ENCODE measurements at places on chromosomes 2 and 18. TPM values are rescaled to one million over a fixed set of nuclear protein-coding genes. Genes with fewer than 3 reads are reported as not detected.

DNA sequence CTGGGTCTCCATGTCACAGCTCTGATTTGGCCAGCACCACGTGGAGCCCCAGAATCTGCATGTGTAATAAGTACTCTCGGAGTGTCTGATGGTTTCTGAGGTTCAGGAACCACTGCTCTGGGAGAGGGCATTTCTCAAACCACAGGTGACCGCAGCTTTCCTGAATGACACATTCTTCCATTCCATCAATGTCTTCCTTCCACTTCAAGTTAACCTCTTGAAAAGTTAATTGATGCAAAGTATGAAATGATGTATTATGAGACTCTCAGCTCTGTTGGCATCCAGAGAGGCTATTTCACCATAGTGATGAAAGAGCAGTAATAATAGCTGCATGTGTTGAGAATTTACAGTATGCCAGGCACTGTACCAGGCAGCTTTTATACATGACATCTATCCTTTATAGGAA lies 61.3 kb upstream of the CRIM1 start:
- no peaks in the 10 kb centered on the region for H3K4me1 ChIP-seq
- H3K27ac ChIP-seq, result no peak overlapping the region
- H3K4me3 ChIP-seq, result no peak overlapping the region
- no peak for DNase-seq
- no peaks in the 10 kb centered on the region for H3K36me3 ChIP-seq
- H3K27me3 ChIP-seq, result no peaks in the 10 kb centered on the region

LYG1 gene
- 2.4 TPM for total RNA-seq

MBP gene
- total RNA-seq, result 0.09 TPM

DNA sequence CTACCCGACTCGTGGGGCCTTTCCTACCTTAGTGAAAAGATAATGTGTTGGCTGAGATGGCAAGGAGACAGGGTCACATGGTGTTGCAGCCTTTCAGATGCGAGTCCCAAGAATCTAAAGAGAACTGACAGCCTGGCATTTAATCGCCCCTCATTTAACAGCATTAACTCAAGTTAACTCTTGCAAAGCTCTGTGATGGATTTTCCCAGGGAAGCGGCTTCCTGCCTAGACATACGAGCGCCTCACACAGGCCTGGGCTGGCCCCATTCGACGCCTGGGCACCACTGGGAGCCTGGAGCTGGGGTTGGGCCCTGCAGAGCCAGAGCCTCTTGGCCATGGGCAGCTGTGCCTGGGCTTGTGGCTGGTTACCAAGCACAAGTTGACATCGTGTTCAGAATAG lies 140.8 kb downstream of the SEPTIN10 start:
- no peak overlapping the region for H3K27ac ChIP-seq
- DNase-seq, result peak; percentile 6
- H3K27me3 ChIP-seq, result no peaks in the 10 kb centered on the region
- no peak overlapping the region for H3K4me3 ChIP-seq
- H3K36me3 ChIP-seq, result no peaks in the 10 kb centered on the region

DNA sequence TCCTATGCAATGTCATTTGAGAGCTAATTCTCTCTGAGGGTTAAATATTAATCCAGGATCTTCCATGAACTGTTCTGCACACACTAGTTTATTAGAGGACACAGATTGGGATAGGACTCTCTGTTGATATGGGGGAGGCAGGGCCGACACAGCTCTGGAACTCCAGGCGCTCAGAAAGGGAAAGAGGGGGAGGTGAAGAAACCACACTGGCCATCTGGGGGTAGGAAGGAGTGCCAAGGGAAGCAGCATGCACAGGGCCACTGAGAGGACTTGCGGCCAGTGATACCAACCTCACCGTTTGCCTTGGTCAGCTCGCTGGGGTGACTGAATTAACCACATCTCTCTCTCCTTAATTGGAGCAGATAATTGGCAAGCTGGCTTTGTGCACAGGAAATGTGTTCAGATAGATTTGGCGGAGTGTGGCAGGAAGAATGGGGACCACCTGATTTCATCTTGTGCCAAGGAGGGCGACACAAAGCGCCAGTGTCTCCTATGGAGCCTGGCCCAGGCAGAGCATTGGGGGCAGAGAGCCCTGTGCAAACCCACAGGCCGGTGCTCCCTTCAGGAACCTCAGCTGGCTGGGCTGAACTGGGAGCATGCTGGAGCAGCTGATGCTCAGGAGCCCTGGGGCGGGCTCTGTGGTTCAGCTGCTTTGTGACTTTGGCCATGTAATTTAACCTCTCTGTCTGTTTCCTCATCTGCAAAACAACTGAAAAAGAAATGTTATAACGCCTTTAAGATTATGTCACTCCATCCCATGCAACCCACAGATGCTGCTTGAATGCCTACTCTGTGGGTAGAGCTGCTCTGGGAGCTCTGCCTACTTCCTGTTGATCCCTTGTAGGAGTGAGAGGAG lies 114.7 kb upstream of the STON1 start:
- H3K27ac ChIP-seq, result no peak overlapping the region
- H3K4me1 ChIP-seq, result no peaks in the 10 kb centered on the region
- H3K36me3 ChIP-seq, result no peaks in the 10 kb centered on the region
- H3K4me3 ChIP-seq, result no peak overlapping the region

GRCh38 chr2:43040084-43040854 lies 186.1 kb downstream of the ZFP36L2 start:
- no peak overlapping the region for H3K4me3 ChIP-seq
- H3K36me3 ChIP-seq, result no peaks in the 10 kb centered on the region
- H3K27ac ChIP-seq, result peak overlapping the region; percentile 52
- peak; percentile 59 for DNase-seq

GRCh38 chr2:111249806-111250205 lies 129.1 kb downstream of the BCL2L11 start:
- H3K36me3 ChIP-seq, result no peaks in the 10 kb centered on the region
- H3K27ac ChIP-seq, result no peak overlapping the region
- H3K4me3 ChIP-seq, result no peak overlapping the region
- no peak for DNase-seq
- H3K4me1 ChIP-seq, result no peaks in the 10 kb centered on the region

SRD5A2 gene
- total RNA-seq, result not detected

GRCh38 chr2:199987586-199987985 lies 32.2 kb downstream of the MAIP1 start:
- no peak overlapping the region for H3K4me3 ChIP-seq
- DNase-seq, result no peak
- no peak overlapping the region for H3K27ac ChIP-seq

DNA sequence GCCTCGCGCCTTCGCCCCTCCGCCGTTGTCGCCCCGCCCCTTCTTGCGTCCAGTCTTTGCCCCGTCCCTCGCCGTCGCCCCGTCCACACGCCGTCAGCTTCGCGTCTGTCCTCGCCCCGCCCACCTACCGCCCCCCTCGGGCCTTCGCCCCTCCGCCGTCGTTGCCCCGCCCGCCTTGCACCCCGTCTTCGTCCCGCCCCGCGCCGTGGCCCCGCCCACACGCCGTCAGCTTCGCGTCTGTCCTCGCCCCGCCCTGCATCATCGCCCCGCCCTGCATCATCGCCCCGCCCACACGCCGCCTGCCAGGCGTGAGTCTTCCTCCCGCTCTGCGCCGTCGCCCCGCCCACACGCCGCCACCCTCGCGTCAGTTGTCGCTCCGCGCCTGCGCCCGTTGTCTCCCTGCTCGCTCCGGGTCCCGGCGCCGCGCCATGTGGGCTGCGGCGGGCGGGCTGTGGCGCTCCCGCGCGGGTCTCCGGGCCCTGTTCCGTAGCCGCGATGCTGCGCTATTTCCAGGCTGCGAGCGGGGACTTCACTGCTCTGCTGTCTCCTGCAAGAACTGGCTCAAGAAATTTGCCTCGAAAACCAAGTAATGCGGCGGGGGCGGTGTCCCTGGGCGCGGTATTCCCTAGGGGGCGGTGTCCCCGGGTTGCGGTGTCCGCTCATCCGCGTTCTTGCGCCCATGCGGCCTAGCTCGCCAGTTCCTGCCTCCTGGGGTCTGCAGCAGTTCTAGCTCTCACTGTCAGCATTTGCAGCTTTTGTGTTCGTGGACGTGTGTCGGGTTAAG lies at the start of gene RBFA:
TSS of gene RBFA (plus strand) at position 367 of the 784 bp plus-strand sequence. CDS start at position 429, 62 bp downstream.
- H3K27me3 ChIP-seq, result no peaks in the 10 kb centered on the region
- peak within 1 kb of the TSS; percentile 79 for H3K4me3 ChIP-seq
- H3K4me1 ChIP-seq, result peaks cover 9% of the 10 kb centered on the region
- peak within 1 kb of the TSS; percentile 87 for H3K27ac ChIP-seq
- peak; percentile 98 for DNase-seq

- no peak overlapping the region for H3K27ac ChIP-seq
- H3K27me3 ChIP-seq, result no peaks in the 10 kb centered on the region
- no peak overlapping the region for H3K4me3 ChIP-seq
- no peak for DNase-seq
- H3K36me3 ChIP-seq, result peaks cover 90% of the 10 kb centered on the region
Observed at GRCh38 chr2:27204566-27204965, 7.3 kb upstream of the ATRAID start.

GAL3ST2 gene
- total RNA-seq, result 5.3 TPM

TMEM237 gene
- total RNA-seq, result 70.4 TPM

- no peak overlapping the region for H3K4me3 ChIP-seq
- DNase-seq, result no peak
- H3K36me3 ChIP-seq, result no peaks in the 10 kb centered on the region
- no peaks in the 10 kb centered on the region for H3K4me1 ChIP-seq
- H3K27me3 ChIP-seq, result peaks cover 15% of the 10 kb centered on the region
Observed at GRCh38 chr2:40384714-40385113, 67.2 kb downstream of the SLC8A1 start.

GAD1 gene
- 0.70 TPM for total RNA-seq

HTRA2 gene
- 35.1 TPM for total RNA-seq

- H3K4me3 ChIP-seq, result no peak overlapping the region
- no peaks in the 10 kb centered on the region for H3K27me3 ChIP-seq
- no peak overlapping the region for H3K27ac ChIP-seq
- no peaks in the 10 kb centered on the region for H3K4me1 ChIP-seq
Observed at GRCh38 chr18:79548077-79548450, 131.5 kb upstream of the CTDP1 start.

TLX2 gene
- total RNA-seq, result not detected

DNA sequence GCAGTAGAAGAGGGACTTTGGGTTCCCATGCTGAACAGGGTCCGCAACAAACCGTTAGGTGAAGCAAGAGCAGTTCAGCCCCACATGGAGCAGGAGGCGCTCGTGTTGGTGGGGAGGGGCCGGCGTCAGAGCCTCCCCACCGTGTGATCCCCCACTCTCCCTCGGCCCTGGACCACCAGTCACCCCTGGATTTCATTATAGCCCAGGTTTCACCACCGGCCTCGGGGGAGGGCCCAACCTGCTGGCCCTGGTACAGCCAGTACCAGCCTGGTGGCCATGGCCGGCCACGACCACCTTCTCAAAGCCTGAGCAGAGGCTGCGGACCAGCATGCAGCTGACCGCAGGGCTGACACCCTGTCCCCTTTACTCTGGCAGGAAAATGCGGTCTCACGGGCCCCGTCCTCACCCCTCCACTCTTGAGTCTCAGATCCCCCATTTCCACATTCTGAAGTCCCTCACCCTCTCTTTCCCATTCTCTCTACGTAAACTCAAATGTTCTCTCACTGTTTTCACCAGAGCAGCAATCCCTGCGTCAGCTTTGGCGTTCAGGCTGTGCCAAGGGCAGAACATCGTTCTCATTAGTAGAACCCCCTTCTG lies 8.6 kb downstream of the MLPH start:
- no peak for DNase-seq
- peaks cover 4% of the 10 kb centered on the region for H3K27me3 ChIP-seq
- H3K4me3 ChIP-seq, result no peak overlapping the region
- no peaks in the 10 kb centered on the region for H3K36me3 ChIP-seq

GRCh38 chr2:7132753-7133152 lies 215.5 kb downstream of the RNF144A start:
- no peaks in the 10 kb centered on the region for H3K36me3 ChIP-seq
- no peak for DNase-seq
- H3K4me3 ChIP-seq, result no peak overlapping the region
- H3K4me1 ChIP-seq, result peaks cover 13% of the 10 kb centered on the region

DNA sequence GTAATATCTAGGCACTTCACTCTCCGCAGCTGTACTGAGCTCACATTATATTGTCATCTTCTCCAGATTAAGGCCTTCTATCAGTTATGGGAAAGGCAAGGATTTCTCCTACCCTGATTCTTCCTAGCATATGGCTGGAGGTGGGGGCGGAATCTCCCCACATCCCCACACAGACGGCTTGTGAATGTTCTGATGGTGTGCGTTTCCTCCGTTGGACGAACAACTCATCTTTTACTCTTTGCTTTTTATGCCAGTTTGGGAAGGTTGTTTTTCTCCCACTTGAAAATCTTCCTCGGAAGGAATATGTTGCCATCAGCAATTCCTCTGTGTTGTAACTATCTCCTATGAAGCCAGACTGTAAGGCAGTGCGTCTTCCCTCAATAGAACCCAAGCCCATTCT lies 24.3 kb downstream of the KLHL29 start:
- no peaks in the 10 kb centered on the region for H3K27me3 ChIP-seq
- DNase-seq, result no peak
- H3K36me3 ChIP-seq, result no peaks in the 10 kb centered on the region
- no peak overlapping the region for H3K4me3 ChIP-seq

DNA sequence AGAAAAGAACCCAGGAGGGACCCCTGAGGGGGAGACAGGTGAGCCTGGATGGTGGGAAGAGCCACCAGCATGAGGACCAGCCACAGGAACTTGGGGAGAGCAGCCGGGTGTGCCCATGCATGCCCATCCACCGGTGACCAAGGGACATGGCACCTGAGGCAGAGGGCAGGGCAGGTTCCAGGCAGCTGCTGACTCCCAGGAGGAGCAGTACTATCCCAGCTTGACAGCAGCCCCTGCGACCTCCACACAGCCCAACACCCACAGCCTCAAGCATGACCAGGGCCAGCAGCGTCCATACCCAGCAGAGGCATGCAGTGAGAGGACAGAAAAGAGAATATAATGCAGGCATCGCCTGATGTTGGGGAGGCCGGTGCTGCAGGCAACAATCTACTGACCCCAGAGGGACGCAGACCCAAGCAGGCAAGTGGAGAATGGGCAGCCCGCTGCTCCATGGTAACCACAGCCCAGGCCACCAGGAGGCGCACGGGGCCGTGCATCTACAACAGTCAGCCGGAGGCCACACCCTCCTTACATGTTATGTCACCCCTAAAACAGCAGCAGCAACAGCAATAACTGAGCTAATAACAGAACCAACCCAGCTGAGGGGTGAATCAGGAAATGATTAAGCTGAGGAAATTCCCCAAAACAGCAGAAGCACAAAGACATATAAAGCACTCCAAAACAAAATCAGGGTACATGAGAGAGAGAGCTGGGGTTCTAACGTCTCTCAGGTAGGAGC lies 44.1 kb downstream of the ANKMY1 start:
- no peaks in the 10 kb centered on the region for H3K4me1 ChIP-seq
- H3K27ac ChIP-seq, result no peak overlapping the region
- H3K27me3 ChIP-seq, result no peaks in the 10 kb centered on the region
- peak; percentile 76 for DNase-seq
- no peak overlapping the region for H3K4me3 ChIP-seq

GRCh38 chr2:101327863-101328394 lies 19.4 kb upstream of the RNF149 start:
- no peaks in the 10 kb centered on the region for H3K4me1 ChIP-seq
- H3K27me3 ChIP-seq, result no peaks in the 10 kb centered on the region

All from A673 (cell line).